ENCODE measurements at places on chromosomes 12 and 14. TPM values are rescaled to one million over a fixed set of nuclear protein-coding genes. Genes with fewer than 3 reads are reported as not detected.

- no peak for DNase-seq
Measured at GRCh38 chr12:39975374-39975918, 130.4 kb downstream of the SLC2A13 start.

DNA sequence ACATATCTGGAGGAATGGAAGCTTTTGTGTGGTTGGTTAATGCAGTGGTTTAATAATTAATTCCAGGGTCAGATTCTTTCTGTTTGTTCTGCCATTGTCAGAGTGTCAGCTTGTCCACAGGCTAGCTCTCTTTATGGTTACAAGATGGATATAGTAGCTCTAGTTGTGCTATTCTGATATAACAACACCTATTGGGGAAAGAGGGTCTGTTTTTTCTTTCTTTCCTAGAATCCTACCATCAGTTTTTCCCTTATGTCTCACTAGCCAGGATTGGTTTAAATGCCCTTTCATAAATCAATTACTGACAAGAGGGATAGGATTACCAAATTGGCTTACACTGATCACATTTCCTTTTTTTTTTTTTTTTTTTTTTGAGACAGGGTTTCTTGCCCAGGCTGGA lies 27.8 kb downstream of the CNOT2 start:
- DNase-seq: no peak

Gene PMEL
- not detected for total RNA-seq

Gene SYNDIG1L
- not detected for total RNA-seq

Gene IL22
- 0.69 TPM for total RNA-seq

Data from activated CD4-positive, alpha-beta T cell treated with anti-CD3 and anti-CD28 coated beads, Interleukin-2, amount 10 ng/mL, durations not matched to agents 7 days and 5 days (primary cell).